ENCODE measurements at places on chromosomes 5 and 9.

- no peak for DNase-seq
Observed at GRCh38 chr9:127203681-127204327, 60.8 kb upstream of the GARNL3 start.

DNA sequence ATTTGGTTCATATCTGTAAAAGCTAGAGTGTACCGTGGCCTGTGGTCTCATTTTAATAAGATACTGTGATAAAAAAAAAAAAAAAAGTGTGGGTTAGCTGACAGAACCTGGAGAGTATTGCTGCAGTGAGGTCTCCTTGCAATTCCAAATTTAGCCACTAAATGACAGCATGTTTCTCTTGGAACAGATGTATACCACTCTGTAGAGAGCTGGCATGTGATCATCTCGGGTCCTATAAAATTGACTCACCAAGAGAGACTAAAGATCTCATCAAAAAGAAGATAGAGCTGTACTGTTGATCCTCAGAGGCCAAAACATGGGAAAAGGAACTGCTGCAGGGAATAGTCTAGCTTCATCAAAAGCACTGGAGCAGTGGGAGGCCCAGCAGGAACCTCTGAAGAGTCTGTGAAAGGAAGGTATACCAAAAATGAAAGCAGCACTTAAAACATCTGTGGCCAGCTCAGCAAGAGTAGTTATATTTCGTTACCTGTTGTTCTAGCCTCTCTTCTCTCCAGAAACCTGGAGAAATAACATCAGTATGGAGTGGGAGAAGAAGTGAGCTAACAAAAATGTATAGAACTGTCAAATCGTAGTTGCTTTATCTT lies 826.8 kb downstream of the EFNA5 start:
- no peak for DNase-seq

DNA sequence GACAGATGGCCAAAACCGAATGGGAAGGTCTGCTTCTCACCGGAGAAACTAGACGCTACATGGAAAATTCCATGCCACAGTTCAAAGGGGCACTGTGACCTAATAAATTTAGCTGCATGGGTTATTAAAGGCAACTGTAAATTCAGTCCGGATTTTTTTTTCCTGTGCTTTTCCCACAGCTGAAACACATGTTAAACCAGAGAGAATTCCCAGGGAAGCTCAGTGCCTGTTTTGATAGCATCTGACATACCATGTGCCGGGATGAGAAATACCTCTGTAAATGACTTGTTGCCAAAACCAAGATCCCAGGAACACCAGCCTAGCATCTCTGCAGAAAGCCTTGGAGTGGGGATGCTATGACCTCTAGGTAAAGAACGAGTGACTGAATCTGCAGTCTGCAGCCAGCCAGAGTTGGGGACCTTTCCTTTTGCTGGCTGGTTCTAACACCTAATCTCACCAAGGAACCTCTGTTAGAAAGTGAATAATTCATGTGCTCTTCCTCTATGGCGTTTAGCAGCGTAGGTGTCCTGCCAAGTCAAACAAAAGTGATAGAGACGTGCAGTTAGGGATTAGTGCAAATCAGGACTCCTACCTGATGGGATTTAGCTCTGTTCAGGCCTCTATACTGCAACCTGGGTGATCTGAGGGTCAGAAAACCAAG lies 77.9 kb downstream of the SLIT3 start:
- DNase-seq = no peak

DNA sequence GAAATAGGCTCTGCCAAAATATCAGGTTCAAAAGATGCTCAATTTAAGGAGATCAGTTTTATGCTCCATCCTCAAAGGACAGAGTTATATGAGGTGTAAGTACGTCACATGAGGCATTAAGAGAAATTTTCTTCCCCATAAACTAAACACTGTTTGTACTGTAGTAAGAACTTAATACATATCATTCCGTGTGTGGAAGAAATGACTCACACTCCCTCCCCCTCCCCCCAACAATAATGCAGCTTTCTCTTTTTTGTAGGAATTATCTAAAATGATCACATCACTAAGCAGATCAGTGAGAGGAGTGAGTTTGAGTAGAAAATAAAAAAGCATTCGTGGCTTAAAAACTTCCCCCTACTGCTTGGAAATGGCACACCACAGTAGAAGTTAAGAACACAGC lies 2.2 kb downstream of the CDH12 start:
- no peak for DNase-seq

- DNase-seq = no peak
Observed at GRCh38 chr9:14247577-14247976, 66.4 kb downstream of the NFIB start.

DNA sequence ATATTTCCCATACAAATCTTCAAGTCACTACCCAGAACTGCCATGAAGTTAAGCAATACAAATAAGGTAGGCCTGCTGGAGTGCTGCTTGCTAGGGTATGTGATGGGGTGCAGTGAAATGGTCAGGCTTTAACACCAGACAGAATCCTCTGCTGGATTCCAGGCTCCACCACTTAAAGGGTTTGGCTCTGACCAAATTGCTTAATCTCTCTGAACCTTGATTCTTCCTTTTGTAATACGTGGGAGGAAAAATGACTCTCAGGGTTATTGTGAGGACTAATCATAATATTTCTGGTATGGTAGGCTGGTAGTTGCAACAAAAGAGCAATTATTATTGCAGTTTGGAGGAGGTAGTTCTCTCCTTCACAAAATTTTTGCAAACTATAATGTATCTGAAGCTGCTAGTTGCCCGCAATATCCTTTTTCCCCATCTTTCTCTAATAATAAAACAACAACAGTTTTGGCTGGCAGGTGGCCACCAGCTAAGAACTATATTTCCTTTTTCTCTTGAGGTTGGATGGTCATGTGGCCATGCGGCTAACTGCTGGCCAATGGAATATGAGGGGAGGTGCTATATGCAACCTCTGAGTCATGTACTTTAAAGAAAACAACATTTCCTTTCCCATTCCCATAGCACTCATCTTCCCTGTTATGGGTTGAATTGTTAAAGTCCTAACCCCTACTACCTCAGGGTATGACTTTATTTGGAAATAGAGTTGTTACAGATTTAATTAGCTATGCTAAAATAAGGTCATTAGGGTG lies 44.1 kb downstream of the CCL28 start:
- no peak for DNase-seq

GRCh38 chr5:52998552-52999313 lies 9.6 kb downstream of the ITGA2 start:
- DNase-seq = no peak

GRCh38 chr9:135476561-135477355 lies 2.8 kb upstream of the PPP1R26 start:
- DNase-seq = no peak

DNA sequence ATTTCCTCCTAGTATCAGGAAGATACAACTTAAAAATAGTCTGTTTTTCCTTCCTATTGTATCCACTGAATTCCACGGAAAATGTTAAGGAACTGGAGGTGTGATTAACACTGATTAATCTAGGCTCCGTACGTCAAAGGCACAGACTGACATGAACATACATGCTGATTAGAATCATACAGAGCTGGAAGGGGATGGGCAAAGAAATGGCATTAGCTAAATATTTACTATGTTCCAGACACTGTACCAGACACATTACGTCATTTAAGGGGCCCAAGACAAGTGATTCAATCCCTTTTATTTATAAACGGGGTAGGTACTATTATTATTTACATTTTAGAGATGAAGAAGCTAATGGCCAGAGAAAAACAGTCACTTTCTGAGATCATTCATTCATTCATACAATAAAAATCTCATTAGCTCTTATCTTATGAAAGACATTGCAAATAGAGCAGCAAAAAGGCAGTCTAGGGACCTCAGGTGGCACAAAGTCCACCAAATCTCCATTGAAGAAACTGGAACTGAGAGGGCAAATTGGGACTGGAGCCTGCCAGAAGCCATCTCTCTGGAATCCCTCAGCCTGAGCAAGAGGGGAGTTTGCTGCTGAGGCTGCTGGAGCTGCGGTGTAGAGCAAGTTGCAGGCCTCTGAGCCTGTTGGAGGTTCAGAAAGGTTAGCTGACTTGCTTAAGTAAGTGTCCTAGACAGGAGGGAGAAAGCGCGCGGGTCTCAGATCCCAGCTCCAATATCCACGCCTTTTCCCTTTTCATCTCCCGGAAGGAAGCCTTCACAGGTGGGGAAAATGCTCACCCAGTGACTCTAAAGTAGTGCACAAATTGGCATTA lies 1.6 kb upstream of the TGFBR1 start:
- no peak for DNase-seq

DNA sequence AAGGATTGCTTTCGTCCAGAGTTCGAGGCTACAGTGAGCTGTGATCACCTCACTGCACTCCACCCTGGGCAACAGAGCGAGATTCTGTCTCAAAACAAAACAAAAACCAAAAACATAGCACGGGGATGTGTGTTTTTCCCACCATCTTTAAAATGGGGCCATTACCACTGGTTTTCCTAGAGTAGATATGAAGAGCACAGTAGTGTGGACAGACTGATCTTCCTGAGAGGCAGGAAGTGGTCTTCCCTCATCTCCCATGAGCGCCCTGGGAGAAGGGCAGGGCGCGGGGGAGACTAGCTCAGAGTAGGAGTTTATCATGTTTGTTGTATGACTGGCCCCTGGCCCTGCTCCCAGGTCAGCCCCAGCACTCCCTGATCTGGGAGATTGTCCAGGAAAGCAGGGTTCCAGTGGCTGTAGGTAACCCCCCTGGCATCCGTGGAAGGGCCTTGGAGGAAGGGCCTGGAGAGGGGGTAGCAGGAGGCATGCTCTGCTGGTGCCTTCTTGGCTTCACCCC lies 2.3 kb downstream of the SUSD3 start:
- DNase-seq = no peak

DNA sequence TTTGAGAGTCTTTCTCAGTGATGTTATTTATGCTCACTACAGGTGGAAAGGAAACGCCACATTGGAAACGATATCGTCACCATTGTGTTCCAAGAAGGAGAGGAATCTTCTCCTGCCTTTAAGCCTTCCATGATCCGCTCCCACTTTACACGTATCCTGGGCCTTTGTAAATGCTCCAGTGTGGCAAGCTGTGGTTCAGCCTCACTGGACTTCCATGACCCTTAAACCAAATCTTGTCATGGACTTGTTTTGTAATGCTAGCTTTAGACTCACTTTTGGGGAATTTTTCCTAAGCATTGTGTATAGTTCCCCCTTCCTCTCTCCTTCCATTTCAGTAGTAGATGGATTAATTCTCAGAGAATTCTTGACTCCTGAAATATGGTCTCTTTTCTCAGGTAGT lies 60.9 kb upstream of the SLC2A8 start:
- no peak for DNase-seq

- DNase-seq = no peak
Observed at GRCh38 chr9:27880156-27880555, 306.9 kb upstream of the C9orf72 start.

GRCh38 chr9:68507130-68507805 lies 33.4 kb downstream of the TMEM252 start:
- DNase-seq = no peak

GRCh38 chr9:6007770-6008168 lies 7.7 kb downstream of the RANBP6 start:
- DNase-seq = no peak

DNA sequence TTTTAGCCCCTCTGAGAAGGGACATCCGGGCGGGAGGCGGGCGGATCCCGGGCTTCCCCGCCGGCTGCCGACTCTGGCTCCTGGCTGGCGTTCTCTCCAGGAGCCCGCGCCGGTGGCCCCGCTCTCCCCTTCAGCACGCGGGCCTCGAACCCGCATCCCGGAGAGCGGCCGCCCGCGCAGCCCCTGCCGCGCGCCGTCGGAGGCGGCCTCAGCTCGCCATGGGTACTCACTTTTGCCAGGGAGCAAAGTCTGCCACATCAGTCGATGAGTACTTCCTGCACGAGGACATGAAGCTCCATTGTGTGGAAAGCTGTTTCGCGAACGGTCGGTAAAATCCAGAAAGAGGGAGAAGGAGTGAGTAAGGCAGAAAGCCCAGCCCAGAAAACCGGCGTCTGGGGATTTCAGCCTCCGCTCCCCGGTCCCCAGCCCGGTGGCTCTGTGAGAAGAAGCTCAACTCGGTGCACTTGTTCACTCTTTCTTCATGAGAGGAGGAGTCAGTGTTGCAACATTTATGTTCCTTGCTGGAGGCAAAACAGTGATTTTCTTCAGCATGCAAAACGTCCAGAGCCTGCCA lies at the start of gene PRLR:
Gene PRLR (minus strand): TSS at position 450 of the 574 bp plus-strand sequence. CDS start 140,867 bp downstream, outside the sequence.
- DNase-seq = no peak

GRCh38 chr9:95343725-95344287 lies 26.3 kb upstream of the FANCC start:
- no peak for DNase-seq

GRCh38 chr9:92327283-92327850 lies 1.6 kb downstream of the CENPP start:
- DNase-seq = no peak

- no peak for DNase-seq
Observed at GRCh38 chr5:132464156-132464939, 26.2 kb downstream of the IRF1 start.

DNA sequence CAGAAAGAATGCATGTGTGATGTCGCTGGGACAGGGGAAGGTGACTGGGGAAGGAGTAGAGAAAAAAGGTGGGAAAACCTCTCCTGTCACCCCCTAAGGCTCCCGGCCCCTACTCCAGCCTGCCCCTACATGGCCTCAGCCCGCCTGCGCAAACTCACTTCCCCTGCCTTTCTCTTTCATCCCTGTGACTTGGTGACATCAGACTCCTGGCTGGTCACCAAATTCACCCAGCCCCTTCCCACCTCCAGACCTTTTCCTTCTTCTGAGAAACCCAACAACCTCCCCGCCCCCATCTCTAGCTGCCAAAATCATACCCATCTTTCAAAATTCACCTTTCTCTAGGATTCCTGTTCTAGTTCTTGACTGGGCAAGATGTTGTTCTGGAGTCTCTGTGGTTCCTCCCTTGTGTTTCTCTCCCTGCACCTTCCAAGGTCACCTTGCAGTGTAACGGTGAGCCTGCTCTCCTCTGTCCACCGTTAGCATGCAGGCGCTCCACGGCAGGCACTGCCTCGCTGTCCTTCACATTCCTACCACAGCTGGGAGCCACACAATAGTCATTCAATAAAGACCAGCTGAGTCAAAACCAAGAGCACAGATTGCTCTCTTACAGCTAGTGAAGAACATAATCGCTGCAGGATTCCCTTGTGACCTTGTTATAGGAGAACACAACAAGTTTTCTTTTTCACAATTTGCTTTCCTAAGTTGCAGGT lies 134.5 kb downstream of the FANCC start:
- DNase-seq = no peak

- DNase-seq = no peak
Observed at GRCh38 chr5:163748934-163749333, 243.5 kb downstream of the MAT2B start.

GRCh38 chr5:36252722-36253365 lies 11.1 kb upstream of the NADK2 start:
- DNase-seq = peak; percentile 70

DNA sequence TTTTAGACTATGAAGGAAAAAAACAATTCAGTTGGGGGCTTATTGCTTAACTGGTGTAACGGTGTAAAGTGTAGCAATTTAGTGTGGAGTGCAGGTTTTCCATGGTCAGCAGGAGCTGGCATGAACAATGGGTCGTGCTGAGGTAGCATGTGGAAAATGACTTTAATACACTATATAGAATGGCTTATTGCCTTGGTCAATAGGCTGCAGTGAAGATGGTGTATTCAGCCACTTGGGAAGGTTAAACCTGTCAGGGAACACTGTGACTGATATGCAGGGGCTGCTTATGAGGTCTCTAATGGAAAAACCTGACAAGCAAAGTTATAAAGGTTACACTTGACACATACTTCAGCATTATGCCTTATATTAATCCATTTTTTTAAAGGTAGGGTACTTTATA lies 764.7 kb upstream of the ARRDC3 start:
- no peak for DNase-seq
